ENCODE measurements at places on chromosomes 7 and 10.

DNA sequence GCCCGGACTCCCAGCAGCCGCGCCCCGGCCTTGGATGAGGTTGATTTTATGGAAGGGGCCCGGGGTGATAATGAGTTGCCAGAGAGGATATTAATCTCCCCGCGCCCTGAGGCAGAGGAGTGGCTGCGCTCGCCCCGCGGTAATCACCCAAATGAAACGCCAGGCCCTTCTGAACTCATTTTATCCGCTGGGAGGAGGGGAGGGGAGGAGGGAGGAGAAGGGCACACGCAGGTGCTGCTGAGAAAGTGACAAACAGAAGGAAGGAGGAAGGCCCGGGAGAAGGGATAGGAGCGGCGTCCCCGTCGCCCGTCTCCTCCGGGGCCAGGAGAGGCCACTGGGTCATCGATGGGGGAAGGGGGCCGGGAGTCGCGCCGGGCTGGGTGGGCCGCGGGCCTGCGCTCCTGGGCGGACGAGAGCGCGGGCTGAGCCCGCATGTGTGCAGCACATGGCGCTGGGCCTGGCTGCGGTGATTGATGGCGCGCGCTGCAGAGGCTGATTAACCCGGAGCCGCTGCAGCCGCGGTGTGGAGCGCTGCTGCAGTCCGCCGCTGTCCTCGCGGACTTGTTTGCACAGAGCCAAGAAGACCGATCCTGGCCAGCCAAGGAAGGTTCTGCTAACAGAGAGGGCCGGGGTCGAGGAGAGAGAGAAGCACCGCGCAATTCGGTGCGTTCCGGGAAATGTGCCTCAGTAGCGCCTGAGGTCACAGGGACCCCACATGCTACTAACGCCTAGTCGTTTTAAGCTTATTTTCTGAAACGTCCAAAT, 6.5 kb downstream of the MNX1 start:
- DNase-seq = no peak

GRCh38 chr10:47400786-47401185, 16.7 kb upstream of the ZNF488 start:
- DNase-seq = no peak

GRCh38 chr7:150463461-150463860, 13.0 kb downstream of the GIMAP8 start:
- DNase-seq = no peak

- no peak for DNase-seq
These were observed 89.2 kb downstream of the HERPUD2 start for GRCh38 chr7:35605760-35606159.

DNA sequence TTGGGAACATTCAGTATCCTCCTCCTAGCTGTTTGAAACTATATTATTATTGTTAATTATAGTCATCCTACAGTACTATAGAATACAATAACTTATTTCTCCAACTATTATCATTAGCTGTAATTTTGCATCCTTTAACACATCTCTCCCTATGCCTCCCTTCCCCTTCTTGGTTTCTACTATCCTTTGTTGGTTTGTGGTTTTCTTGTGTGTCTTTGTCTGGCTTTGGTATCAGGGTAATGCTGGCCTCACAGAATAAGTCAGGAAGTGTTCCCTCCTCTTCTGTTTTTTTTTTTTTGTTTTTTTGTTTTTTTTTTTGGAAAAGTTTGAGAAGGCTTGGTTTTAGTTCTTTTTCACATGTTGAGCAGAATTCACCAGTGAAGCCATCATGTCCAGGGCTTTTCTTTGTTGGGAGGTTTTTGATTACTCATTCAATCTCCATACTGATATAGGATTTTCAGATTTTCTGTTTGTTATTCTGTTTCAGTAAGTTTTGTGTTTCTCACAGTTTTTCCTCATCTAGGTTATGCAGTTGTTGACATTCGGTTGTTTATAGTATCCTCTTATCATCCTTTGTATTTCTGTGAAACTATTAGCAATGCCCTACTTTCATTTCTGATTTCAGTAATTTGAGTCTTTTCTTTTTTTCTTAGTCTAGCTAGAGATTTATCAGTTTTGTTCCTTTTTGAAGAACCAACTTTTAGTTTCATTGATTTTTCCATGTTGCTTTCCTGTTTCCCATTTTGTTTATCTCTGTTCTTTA, 21.6 kb downstream of the C1GALT1 start:
- DNase-seq = no peak

- no peak for DNase-seq
These were observed 295.4 kb downstream of the LRMDA start for GRCh38 chr10:75726522-75727483.

GRCh38 chr10:61791216-61791615, 110.3 kb upstream of the ARID5B start:
- DNase-seq = no peak
